Stimulated activated CD8-positive, alpha-beta memory T cell treated with anti-CD3 and anti-CD28 coated beads, Interleukin-7, amount 100 ng/mL, for 48 hours (primary cell): ENCODE measurements at places on chromosomes 4 and X.
A peak's percentile ranks its signal among the peaks of the same experiment; 100 is the strongest.

- no peak for DNase-seq
These were observed 41.8 kb upstream of the CLDN24 start for GRCh38 chr4:183364025-183364424.

DNA sequence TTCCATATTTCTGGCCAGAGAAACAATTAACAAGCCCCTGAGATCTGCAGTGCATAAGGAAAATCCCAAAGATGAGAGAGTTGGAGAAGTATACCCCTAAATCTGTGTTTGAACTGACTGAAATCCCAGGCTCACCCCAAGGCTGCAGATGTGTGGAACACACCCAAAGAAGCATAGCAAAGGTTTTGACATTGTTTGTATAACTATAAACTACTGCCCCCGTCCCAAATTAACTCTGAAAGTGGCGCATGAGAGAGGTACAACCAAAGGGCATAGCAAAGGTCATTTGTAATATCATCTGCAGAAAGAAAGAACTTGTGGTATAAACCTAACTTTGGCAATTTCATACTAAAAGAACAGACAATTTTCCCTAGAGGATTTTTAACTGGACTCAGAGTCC is 157.9 kb downstream of the DCAF12L1 start:
- DNase-seq = no peak

GRCh38 chr4:6701371-6701770 is 7.7 kb downstream of the S100P start:
- DNase-seq = no peak

DNA sequence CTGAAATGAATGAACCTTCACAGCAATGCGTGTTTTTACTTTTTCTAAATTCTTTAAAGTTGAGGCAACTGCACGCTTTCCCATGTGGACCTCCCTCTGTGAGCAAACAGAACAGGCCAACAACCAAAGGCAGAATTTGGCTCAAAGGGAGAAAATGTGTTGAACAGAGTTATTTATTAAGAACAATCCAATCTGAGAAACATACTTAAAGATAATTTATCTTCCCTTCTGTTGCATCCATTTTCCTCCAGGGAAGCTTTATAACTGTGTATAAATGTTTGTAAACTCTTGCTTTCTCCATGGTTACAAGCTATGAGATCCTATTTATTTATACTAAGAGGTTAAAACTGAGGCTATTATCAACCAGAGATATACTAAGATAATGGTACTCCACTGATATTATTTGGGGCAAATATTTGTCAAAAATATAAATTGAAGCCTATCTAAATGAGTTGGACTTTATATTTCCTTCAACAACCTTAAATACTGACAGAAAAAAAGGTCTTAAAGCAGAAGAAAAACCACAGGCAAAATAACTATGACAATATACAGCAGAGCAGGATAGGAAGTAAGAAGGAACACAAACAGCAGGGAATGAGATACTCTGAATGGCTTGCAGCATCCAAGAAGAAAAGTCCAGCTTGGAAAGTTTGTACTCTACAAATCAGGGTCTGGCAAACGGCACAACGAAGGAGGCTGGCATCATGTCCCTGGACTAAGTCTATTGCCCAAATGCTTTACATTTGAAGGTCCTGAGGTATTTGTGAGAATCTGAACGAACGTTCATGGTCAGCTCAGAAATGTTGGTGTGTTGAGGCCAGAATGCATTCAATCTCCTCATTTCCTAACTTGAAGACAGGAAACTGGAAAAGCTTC is 663.2 kb upstream of the INTU start:
- DNase-seq = no peak

- no peak for DNase-seq
These were observed 487.3 kb downstream of the MID1IP1 start for GRCh38 chrX:39288592-39288991.

DNA sequence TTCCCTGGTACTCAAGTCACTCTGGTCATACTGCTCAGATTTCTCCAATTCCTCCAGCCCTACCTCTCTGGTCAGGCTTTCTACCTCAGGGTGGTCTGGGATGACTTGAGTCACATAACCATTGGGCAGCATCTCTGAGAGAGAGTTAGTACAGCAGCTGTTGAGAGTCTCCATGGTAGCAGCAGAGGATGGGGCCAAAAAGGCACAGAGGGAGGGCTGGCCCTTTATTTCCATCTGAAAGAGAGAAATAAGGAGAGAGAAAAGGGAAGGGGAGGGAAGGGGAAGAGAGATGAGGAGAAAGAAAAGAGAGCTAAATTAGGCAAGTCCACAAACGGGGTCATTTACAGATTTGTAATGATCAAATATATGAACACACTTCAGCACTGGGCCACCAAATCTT is 149.1 kb upstream of the ARHGEF9 start:
- DNase-seq = no peak

DNA sequence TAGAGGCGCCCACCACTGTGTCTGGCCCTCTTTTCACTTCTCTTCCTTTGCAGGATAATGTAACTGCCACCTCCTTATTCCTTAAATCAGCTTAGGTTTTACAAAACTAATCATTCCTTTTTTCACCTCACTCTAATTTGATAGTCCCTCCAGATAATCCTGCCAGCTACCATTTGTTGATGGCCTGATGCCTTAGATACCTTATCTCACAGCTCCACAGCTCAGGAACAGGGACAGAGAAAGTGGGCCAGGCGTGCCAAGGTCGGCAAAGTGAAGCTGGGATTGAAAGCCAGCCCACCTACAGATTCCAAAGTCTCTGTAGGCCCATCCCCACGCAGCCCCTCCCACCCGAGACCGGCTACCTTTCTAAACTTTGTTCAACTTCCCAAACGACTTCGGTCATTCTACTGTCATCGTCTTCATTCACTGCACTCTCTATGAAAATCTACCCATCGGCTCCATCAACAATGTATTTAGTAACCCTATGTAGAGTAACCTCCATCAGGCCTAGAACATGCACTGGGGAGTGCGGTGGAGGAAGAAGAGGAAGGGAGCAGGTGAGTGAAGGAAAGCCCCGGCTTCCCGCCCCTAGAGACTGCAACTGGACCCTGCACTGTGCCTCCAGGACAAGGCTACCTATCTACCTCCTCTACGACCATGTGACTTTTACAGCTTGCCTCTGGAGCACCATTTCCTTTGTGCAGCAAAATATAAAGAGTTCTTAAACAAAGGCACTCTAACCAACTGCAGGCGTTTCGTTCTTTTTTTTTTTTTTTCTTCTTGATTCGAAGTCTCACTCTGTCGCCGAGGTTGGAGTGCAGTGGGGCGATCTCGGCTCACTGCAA is 1.5 kb downstream of the CASP6 start:
- no peak for DNase-seq

GRCh38 chrX:110755061-110755460 is 40.6 kb downstream of the CHRDL1 start:
- DNase-seq = no peak

GRCh38 chr4:150131581-150132228 is 53.5 kb downstream of the DCLK2 start:
- no peak for DNase-seq

DNA sequence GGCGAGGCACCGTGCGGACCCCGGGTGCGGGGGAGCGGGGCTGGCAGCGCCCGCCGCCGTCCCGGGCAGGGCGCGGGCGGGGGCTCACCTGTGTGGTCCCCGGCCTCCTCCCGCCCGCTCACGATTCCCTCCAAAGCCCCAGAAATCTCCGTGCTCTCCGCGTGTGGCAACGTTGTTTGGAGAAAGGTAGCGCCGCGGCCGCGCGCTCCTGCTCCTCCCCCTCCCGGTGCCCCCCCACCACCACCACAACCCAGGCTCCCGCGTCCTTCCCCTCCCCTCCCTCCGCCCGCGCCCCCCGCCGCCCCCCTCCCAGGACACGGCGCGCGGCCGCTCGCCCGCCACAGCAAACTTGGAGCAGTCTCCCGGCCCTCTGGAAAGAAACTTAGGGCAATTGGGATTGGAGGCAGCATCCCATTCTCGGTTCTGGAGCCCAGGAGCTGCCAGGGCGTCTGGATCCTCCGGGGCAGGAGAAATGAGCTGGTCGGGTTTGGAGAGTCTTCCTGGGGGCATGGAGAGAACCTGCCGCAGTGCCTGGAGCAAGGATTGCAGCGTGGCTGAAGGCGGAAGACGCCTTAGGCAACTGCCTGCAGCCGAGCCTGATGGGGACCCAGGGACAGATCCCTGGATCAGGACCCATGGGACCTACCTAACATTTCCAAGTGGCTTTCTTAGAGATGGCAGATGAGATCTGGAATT is 855 bp downstream of the KLF3 start:
- no peak for DNase-seq

DNA sequence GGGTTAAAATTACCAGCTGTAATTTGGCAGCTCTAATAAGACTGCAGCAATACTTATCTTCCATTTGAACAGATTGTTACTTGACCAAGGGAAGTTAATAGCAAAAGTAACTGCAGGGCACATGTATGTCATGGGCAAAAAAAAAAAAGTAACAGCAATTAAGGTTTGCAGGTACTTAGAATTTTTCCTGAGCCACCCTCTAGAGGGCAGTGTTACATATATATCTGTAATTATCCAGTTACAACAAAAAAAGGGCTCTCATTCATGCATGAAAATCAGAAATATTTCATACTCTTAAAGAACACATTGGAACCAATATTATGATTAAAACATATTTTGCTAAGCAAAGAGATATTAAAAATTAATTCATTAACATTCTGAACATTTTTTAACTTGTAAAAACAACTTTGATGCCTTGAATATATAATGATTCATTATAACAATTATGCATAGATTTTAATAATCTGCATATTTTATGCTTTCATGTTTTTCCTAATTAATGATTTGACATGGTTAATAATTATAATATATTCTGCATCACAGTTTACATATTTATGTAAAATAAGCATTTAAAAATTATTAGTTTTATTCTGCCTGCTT is 25.1 kb downstream of the XIAP start:
- DNase-seq = no peak

GRCh38 chr4:118918388-118918787 is 29.7 kb downstream of the SYNPO2 start:
- DNase-seq = no peak

- no peak for DNase-seq
These were observed 16.6 kb downstream of the ARHGAP24 start for GRCh38 chr4:85491527-85491926.

- peak; percentile 15 for DNase-seq
These were observed 103.5 kb downstream of the LDB2 start for GRCh38 chr4:16794816-16795445.

DNA sequence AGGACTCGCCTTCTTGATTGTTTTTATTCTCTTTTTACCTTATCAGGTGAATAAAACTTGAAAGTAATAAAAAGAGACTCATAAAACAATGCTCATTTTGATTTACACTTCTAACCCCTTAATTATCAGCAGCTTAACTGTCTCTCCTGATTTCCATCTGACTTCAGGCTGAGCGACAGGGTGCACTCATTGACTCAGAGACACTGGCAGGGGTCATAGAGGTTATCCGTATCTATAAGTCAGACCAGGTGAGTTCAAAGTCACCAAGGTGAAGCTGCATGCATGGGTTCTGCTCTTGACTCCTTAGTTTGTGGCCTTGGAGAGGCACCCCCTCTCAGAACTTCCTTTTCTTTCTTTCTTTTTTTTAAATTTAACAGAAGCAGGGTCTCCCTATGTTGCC is 116.4 kb upstream of the SLC34A2 start:
- no peak for DNase-seq

- DNase-seq = no peak
These were observed 26.2 kb upstream of the GPR78 start for GRCh38 chr4:8553991-8554405.

GRCh38 chrX:96480081-96480480 is 204.6 kb upstream of the DIAPH2 start:
- no peak for DNase-seq

GRCh38 chr4:22678940-22679854 is 13.5 kb upstream of the GBA3 start:
- DNase-seq = no peak

DNA sequence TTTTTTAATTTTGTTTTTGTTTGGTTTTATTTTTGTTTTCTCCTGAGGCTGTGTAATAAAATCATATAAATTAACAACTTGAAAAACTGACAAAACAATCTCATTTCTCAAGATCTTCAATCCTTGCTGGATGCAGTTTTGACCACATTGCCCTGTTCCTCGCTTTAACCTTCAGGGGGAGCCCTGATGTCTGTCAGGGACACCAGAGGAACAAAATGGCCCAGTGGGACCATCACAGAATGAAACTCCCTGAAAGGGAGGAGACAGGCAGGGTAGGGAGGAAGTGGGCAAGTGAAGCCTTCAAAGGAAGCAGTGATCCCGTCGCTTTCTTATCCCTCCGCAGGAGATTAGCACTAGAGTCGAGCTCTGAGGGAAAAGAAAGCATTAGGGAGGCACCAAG is 274.9 kb upstream of the LDB2 start:
- no peak for DNase-seq

- DNase-seq = no peak
These were observed 7.5 kb downstream of the TLR10 start for GRCh38 chr4:38775326-38775725.

GRCh38 chrX:147119088-147119487 is 304.5 kb upstream of the CXorf51A start:
- DNase-seq = no peak
